ENCODE measurements at places on chromosomes 2 and 18.
A peak's percentile ranks its signal among the peaks of the same experiment; 100 is the strongest.

- DNase-seq: peak; percentile 45
Observed at GRCh38 chr2:159195697-159196096, 90.8 kb downstream of the WDSUB1 start.

GRCh38 chr2:23788100-23788499 is 138.8 kb downstream of the ATAD2B start:
- no peak for DNase-seq

DNA sequence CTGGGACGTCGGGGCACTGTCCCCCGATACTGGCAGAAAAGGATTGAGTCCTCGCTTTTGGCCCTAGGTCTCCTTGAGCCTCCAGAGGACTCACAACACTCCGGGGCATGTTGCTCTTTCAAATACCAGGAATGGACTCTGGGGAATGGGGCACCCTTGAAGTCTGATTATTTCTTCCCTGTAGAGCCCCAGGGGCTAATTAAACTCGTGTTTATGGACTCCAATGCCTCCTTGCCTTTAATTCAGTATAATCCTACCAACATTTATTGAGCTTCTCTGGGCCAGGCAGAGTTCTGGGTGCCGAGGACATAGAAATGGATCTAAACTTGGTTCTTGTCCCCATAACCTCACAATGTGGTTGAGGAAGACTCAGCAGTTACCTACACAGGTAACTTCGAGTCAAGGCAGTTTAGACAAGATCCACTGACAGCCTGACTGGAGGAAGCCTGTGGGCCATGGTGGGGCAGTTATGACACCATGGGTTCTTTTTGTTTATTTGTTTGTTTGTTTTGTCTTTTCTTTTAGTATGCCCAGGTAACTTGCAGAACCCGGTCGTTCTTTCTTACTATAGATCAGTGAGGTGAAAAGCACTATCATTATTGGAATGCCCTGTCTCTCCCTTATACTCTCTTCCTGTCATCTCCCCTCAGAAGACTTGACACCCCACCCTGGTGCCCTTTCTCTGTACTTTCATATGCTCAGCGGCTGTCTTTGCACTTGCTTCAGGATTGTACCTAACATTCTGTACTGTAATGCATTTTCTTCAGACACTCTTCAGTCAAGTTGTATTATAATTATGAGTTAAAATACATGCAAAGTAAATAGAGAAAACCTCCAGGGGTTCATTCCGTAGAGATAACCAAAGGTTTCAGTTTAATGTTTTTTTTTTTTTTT is 3.2 kb downstream of the CFLAR start:
- DNase-seq: no peak

GRCh38 chr2:99607861-99608491 is 118.2 kb upstream of the REV1 start:
- no peak for DNase-seq

DNA sequence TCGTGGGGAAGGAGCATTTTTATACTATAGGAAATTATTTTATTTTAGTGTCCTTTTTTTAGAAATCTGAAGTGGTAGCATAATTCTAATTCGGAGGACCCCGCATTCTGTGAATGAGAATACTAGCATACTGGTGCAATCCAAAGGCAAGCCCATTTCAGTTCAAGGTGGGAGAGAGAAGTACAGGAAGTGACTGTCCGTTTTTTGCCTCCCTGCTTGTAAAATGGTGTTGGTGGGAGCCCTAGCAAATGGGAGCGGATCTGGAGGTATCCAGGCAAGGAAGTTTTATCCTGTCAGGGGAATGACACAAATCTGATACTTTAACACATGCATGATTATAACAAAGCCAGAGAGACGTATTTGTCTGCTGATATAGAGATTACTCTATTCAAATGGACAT is 141.7 kb downstream of the ESCO1 start:
- DNase-seq: no peak

DNA sequence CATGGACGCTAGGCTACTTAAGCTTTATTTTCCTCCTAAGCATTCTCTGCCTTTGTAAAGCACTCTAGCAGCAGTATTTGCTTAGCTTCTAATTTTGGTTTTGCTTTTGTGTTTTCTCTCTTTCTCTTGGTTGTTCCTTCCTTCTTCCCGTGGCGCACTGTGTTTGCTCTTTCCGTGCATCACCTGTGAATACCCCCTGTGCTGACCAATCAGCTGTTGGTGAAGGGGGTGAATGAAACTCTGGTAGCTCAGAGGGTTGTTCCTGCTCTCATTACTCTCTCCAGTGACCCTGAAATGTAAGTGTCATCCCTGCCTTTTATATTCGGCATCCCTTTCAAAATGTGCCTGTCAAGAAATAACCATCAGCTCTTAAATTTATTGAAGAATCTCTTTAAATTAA is 45.5 kb upstream of the TNFRSF11A start:
- no peak for DNase-seq

DNA sequence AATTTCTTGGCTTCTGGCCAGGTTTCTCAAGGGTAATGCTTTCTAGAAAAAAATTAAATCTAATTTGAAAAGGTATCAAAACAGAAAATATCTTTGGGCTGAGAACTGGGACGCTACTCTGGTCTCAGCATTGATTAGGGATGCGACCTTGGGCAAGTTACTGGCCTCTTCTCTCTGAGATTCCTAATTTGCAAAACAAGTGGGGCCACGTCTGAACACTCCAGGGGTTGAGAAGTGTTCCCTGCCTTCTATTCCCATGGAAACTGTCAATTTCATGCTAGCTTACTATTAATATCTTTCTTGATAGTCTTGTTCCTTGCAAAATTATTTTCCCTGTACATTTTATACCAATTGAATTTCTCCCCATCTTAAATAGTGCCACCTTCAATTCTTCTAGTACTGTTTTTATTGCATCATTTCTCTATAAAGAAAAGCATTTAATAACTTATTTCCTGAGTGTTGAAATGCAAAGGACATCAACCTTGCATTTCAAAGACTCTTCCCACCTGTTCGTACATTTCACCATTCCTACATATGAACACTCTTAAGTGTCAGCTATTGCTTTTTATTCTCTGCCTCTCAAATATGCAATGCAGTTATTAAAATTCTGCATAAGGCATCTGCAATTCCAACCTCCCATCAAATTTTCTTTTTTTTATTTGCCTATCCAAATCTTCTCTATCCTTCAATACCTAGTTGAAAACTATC is 118.3 kb upstream of the DSEL start:
- DNase-seq: no peak

GRCh38 chr2:30264274-30264673 is 32.9 kb downstream of the LBH start:
- DNase-seq: no peak

DNA sequence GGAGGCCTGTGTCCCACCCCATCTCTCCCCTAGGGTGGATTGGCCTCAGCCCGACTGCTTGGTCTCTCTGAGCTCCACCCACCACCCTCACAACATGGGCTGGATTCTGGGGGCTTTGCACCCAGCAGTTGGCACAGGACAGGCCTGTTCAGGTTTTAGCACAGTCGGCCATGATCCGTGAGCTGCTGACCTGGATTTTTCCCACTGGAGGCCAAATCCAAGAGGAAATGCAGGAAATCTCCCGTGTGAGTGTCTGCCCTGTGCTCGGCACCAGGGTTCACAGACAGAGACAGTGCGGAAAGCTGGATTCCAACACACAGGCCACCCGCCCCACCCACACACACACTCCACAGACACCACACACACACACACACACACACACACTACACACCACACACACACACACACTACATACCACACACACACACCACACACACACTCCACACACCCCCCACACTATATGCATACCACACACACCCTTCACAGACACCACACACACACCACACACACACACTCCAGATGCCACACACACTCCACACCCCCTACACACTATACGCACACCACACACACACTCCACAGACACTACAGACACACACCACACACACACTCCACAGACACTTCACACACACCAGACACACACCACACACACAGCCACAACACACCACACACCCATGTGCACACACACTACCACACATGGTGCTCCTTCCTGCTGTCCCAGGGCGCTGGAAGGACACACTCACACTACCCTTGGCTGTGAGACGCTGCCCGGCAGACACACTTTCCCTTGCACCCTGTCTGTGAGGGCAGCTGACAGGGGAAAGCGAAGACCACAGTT is 14.1 kb downstream of the MBP start:
- DNase-seq: no peak

DNA sequence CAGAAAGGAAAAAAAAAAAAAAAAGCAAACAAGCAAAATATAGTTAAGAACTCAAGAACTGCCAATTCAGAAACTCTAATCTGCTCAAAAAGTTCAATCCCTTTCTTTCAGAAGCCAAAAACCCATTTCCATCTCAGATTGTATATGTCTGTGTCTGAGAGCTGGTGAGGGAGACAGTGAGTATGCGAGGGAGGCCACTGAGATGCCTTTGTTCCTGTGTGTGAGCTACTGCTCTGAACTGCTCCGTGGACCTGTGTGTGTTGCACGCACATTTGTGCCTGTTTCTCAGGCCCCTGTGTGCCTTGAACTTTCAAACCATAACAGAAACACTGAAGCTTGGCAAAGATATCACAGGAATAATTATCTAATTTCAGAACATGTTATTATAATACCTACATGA is 2.5 kb upstream of the PKDCC start:
- DNase-seq: no peak

DNA sequence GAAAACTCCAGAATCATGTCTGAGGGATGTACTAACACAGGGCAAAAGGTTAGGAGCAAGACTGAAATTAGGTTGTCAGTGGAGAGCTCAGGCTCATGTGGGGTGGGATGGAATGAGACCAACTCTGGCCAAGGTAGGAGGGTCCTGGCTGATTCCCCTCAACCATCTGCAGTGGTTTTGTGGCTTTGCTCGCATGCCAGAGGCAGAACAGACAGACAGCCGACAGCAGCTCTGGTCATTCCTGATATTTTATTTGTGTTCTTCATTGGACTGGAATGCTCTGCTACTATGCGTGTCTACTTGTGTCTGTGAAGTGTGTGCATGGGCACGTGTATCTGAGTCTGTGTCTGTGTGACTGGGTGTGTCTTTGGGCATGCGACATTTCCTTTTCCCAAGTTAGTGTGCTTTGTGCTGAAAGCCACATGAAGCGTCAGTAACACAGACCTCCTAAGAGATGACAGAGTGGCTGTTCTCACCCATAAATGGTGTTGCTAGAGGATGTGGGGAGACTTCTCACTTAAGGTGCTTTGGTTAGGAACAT is 239.5 kb downstream of the CNTNAP5 start:
- DNase-seq: peak; percentile 22

DNA sequence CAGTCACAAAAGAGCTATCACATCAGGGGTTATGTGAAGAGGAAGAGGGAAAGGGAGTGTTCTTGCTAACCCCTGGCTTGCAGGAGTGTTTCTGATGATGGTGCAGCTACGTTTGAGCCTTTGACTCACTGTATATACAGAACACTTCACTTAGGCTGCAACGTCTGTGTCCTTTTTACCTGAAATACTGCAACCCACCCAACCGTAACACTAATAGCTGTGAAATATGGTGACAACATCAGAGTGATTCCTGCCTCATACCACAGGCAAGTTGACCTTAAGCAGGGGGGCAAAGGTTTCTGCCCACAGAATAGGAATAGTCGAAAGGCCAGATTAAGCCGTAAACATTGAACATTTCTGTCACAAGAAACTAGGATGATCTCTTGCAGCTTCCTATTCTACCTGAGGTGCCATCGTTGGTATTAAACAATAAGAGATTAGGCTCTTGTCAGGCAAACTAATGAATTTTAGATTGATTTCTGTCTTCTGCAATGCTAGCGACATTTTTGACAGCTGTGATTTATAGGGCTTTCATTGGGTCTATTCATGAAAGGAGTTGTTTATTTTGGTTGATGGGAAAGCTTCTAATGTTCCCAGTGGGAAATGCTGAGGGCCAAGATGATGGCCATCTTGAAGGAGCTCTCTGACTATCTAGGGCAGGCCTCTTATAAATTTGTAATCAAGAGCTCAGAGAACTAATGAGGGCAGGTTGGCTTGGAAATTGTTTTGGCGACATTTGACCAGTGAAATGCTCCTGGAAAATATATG is 316.8 kb downstream of the PIK3C3 start:
- DNase-seq: no peak

GRCh38 chr2:112684415-112684775 is 36.4 kb upstream of the NT5DC4 start:
- DNase-seq: no peak

- no peak for DNase-seq
Observed at GRCh38 chr18:7202169-7202568, 28.7 kb upstream of the LRRC30 start.

DNA sequence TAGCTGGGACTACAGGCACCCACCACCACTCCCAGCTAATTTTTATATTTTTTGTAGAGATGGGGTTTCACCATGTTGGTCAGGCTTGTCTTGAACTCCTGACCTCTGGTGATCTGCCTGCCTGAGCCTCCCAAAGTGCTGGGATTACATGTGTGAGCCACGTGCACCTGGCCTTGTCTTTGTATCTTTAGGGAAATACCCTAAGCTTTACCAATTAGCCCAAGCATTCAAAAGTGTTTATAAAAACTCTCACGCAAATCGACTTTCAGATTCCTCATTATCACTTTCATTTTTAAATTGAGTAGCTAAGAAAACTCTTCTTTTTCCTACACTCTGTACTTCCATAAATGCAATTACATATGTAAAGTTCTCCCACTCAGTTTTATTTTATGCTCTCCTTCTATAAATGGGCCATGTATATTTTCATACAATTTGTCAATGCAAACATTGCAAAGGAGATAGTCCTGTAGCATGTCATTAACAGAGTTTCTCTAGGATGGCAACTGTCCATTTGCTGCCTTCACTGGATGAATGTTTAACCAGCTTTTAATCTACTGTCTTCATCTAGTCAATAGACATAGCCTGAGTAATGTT is 326.2 kb upstream of the LRATD1 start:
- DNase-seq: no peak

GRCh38 chr2:86461042-86461743 is 20.0 kb downstream of the KDM3A start:
- no peak for DNase-seq

DNA sequence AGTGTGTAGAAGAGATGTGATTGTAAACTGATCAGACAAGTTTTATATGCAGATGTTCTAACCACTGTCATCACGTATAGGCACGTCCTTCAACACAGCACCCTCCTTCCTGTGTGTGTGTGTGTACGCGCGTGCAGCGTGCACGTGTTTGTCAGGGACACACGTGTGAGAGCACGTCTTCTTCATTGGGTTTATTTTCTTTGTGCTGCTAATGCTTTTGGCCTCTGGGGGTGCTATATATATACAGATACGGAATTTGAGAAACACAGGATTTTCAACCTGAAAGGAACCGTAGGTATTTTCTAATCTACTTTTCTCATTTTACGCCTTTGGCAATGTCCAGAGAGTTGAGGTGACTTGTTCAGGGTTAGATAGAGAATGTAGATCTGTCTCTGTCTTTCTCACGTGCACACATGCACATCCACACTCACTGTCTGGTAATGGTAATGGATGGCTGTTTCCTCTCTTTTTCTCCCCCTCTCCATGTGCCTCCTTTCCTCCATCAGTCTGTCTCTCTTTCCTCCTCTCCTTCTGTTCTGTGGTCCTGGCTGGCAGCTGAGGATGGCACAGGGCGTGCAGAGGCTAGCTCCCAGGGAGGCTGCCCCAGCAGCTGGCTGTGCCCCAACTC is 13.4 kb upstream of the CELF4 start:
- DNase-seq: no peak

GRCh38 chr2:78293768-78294167 is 731.7 kb upstream of the REG3G start:
- no peak for DNase-seq

Measured in posterior cingulate gyrus (tissue), 11 donors.